Activated CD4-positive, alpha-beta memory T cell treated with anti-CD3 and anti-CD28 coated beads, Interleukin-2, amount 10 ng/mL, durations not matched to agents 7 days and 5 days (primary cell): ENCODE measurements at places on chromosomes 13 and 19. TPM values are rescaled to one million over a fixed set of nuclear protein-coding genes. Genes with fewer than 3 reads are reported as not detected.

GRCh38 chr19:6660930-6661329, 9.0 kb downstream of the TNFSF14 start:
- DNase-seq = no peak

GRCh38 chr19:50214699-50215543, 11.5 kb downstream of the MYH14 start:
- no peak for DNase-seq

- DNase-seq = no peak
These were observed 19.6 kb downstream of the IER2 start for GRCh38 chr19:13169769-13170168.

DNA sequence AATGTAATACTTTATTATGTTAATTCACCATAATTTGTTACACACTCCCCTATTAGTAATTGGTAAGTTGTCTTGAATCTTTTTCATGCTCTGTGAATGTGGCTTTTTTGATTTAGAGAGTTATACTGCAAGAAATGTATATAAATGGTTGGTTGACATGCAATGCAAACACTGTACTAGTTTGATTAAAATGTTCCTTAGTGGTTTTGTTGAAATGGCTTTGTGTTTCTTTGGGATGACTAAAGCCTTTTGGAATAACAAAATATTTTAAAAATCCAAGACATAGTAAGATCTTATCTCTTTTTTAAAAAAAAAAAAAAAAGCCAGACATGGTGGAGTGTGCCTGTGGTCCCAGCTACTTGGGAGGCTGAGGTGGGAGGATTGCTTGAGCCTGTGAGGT, 10.5 kb downstream of the LAMP1 start:
- DNase-seq = no peak

DNA sequence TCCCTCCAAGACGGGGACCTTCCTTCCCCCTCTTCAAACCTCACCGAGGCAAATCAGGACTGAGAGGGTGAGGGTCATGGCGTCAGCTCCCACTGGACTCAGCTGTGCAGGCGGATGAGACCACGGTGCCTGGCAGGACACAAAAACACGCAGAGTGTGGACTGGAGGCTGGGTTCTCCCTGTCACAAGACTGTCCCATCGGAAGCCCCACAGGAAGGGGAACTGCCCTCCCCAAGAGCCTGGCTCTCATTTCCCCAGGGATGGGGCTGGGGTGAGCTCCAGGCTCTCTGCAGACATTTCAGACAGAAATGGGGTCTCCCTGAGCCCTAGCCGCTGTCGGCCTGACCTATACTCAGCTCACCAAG, at the start of gene LILRB5:
LILRB5 (minus strand) TSS at position 158 of the 365 bp plus-strand sequence; CDS start at position 78, 80 bp downstream.
- no peak for DNase-seq

DNA sequence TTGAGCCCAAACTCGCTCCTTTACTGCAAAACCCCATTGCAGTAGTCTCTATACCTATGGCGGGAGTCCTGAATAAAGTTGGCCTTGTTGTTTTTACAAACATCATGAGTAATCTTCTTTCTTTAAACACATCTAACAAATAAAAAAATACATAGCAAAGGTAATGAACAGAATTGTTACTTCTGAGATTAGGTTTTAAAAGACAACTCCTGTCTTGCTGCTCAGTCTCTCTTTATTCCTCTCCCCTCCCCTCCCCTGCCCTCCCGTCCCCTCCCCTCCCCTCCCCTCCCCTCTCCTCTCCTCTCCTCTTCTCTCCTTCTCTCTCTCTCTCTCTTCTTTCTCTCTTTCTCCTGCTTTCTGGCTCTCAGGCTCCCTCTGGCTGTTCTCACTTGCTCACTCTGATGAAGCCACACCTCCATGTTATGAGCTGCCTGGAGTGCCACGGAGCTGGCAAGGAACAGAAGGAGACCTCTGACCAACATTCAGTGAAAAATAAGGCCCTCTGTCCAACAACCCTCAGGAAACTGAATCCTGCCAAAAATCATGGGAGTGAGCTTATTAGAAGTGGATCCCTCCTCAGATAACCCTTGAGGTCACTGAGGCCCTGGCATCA, 300.7 kb upstream of the MIR17HG start:
- DNase-seq = no peak

DNA sequence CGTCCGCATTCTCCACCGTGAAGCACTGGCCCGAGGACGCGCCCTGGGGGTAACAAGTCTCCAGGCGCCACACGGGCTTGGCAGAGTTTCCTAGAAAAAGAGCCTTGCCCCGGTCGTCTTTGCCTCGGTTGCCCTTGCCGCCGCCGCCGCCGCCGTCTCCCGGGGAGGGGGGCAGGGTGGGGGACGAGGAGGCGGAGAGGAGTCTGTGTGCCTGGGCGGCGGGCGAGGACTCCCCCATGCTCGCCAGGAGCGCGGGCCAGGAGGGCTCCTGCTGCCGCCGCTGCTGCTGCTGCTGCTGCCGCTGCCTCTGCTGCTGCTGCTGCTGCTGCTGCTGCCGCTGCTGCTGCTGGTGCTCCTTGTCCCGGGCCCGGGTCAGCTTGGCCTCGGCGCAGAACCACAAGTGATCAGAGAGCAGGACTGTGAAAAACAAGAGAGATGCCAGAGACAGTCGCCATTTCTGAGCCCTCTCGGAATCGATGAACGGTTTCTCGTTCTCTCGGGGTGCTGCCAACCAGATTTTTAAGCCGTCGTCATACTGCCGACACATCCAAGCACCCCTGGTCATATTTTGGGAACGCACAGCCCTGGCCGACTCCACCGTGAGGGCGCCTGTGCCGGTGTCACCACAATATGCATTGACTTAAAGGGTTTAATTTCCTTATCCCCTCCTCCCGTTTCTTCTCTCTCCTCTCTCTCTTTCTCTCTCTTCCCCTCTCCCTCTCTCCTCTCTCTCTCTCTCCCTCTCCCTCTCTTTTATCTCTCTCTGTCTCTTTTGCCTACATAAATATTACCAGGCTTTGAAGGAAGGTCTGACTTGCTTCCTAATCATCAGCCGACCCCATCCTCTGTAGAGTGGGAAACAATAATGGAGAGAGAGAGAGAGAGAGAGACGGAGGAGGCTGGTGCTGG, 349.1 kb downstream of the LIG4 start:
- no peak for DNase-seq

- no peak for DNase-seq
These were observed 73.8 kb downstream of the SLITRK6 start for GRCh38 chr13:85725433-85725832.

GRCh38 chr19:16205205-16206045, 7.7 kb downstream of the AP1M1 start:
- DNase-seq = no peak

Gene LILRA1
- total RNA-seq = not detected

Gene C19orf53
- total RNA-seq = 83.7 TPM

Gene LYL1
- total RNA-seq = 6.2 TPM
